ENCODE measurements at places on chromosomes 16 and 17.

- DNase-seq: no peak
Observed at GRCh38 chr17:2264067-2264860, 39.3 kb downstream of the SMG6 start.

DNA sequence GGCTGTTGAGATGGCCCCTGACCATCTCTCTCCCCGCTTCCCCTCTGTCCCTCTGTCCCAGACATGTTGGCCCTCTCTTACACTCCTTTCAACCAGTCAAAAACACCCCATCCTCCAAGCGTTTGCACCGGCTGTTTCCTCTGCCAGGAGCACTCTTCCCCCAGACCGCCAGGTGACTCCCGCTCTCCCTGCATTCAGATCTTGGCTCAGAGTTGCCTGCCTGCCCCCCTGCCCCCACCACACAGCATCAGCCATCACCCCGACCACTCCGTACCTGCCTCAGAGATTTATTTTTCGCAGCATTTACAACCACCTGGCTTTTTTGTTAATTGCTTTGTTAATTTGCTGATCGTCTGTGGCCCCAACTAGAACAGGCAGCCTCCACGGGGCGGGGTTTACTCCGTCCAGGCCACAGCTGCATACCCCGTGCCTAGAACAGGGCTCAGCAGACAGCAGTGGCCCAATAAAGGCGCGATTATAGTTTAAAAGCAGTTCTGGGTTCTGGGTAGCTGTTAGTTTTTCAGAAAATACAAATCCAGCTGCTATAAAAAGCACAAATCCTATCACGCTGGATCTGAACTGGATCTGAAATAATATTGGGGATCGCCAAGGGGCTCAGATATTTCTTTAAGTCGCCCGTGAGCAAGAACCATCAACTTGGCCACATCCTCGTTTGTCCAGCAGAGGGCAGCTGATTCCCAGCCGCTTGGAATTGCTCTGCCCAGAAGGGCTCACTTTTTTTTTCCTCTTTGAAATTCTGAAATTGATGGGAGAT is 173.6 kb downstream of the IRF8 start:
- peak; percentile 77 for DNase-seq

DNA sequence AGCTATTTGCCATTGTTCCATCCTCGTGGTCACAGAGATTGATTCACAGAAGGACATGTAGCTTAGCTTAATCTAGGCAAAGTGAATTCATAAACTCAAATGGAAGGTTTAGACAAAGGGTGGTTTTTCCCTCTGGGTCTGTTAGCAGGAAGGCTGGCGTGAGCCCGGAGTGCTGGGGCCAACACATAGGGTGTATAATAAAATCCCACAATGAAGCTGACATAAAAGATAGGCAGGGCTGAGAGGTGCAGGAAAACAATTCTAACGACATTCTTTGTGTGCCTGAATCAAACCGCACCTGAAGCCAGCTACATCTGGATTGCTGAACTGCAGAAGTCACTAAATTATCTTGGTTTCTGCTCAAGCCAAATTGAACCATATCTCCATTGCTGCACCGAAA is 173.9 kb downstream of the MAF start:
- DNase-seq: peak; percentile 18

GRCh38 chr16:80447241-80447640 is 93.6 kb upstream of the DYNLRB2 start:
- DNase-seq: no peak

GRCh38 chr16:82857693-82858365 is 231.1 kb downstream of the CDH13 start:
- no peak for DNase-seq

GRCh38 chr16:7113395-7113794 is 219.2 kb upstream of the RBFOX1 start:
- DNase-seq: no peak

- DNase-seq: no peak
Observed at GRCh38 chr17:6901086-6901485, 69.6 kb upstream of the TEKT1 start.

DNA sequence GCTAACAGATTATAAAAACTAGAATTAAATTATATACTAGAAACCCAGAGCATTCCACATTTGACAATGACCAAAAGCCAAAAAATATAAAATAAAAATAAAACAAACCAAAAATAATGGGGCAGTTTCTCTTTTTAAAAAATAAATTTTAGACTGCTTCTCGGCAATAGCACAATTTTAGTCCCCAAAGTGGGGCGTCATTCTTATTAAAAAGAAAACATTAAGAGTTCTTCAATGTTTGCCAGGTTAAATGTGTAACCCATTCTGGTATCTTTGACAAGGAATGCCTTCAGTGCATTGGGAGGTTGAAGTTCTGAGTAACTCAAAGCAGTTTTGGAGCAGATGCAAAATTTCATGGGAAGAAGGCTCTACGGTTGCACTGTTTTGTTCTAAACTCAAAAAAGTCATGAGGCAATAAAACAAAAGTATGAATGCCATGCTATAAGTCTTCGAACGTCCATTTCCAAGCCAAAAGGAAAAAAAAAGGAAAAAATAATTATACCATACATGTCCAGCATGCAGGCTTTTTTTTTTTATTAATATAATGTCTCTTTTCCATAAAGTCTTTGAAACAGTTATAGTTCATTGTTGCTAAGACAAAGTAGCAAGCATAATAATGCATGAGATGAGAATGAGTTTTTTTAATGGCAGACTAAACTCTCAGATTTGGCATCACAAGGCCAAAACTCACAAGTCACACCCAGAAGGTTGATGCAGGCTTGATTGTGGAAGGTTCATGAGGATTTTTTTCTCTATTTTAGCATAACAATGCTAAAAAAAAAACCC is 3.1 kb downstream of the MAF start:
- DNase-seq: no peak

DNA sequence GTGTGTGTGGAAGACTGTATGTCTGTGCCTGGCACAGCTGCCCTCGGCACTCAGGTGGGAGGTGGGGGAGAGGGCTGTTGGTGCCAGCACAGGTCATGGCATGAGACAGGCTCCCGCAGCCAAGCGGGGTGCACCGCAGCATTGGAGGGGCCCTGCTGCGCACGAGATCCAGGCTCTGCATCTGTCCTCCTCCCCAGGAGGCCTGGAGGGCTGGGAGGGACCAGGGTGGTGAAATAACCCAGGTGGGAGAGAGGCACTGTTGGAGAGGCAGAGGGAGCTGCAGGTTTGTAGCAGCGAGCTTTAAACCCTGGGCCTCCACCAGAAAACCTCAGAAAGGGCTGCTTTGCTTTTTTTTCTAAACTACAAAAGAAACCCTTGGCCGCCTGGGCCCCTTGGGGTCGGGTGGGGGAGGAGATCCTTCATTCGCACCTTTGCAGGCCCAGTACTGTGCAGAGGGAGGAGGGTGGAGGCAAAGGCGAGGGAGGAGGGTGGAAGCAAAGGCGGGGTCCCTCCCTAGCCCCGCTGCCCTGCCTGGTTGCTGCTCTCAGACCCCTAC is 241.7 kb downstream of the SEC14L1 start:
- no peak for DNase-seq

GRCh38 chr17:29617481-29618271 is 5.0 kb downstream of the CORO6 start:
- peak; percentile 82 for DNase-seq

GRCh38 chr16:23048164-23048563 is 101.1 kb downstream of the USP31 start:
- no peak for DNase-seq

GRCh38 chr16:86946396-86946795 is 368.0 kb downstream of the FOXL1 start:
- no peak for DNase-seq

DNA sequence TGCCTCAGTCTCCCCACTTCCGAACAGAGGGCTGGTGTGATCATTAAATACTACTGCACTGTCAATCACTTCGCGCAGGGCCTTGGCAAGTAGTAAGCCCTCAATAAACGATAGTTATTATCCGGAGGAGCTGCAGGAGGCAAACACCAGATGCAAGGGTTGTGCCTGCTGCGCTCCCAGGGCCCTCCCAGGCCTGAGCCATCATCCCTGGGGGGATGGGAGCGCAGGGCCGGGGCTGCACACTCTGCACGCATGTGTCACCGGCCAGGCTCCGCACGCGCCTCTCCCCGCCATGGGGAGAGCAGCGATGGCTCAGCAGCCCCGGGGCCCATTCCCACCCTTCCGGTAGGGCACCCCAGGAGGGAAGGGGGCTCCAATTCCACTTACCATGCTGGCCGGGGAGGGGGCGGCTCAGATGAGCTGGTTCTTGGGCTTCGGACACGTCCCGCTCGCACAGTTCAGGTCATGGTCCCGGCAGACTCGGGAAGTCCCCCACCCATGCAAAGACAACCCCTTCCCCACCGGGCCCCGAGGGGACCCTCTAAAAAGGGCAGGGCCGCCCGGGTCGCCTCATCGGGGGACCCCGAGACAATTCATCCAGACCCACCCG is 681 bp downstream of the XPO6 start:
- DNase-seq: peak; percentile 65

DNA sequence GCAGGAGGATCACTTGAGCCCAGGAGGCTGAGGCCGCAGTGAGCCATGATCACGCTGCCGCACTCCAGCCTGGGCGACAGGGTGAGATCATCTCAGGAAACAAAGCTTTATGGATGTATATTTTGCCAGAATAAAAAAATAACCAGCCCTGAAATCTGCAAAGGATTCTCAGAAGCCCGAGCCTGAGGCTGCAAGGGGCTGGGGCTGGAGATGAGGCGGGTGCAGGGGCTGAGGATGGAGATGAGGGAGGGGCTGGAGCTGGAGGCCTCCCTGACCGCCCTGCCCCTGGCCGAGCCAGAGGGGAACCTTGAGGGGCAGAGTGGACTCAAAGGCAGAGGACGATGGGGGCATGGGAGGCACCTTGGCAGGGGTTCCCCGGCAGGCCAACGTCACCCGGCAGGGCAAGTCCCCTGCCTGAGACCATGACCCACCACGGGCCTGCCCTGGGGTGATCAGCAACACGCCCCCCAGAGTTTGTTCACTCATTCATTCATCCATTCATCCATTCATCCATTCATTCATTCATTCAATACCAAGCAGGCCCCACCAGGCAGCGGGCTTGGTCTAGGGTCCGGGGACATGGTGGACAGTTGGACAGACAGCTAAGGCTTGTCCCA is 32.5 kb downstream of the PIEZO1 start:
- no peak for DNase-seq

GRCh38 chr16:26491101-26491670 is 575.5 kb upstream of the C16orf82 start:
- no peak for DNase-seq

DNA sequence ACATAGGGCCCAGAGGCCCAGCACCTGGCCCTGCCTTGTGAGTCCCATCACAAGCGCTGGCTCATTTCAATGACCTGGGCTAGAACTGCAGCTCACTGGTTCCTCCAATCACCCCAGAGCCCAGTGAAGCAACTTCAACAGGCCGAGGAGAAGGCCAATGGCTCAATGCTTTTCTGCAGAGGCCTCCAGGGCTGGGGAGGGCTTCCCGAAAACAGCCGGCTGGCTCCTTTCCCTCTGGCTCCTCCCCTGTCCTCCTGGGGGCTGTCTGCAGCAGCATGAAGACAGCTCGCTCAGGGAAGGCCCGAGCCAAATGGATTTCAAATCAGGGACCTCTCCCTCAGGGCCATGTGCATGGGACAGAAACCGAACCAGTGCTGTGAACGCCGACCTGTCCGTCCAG is 121.6 kb downstream of the ZNF423 start:
- DNase-seq: no peak

GRCh38 chr16:89613231-89613953 is at the start of gene DPEP1:
TSS of gene DPEP1 (plus strand) at chr16:89613642. CDS start at chr16:89630411, 16,769 bp downstream.
- DNase-seq: no peak

- DNase-seq: no peak
Observed at GRCh38 chr16:59163371-59164055, 429.4 kb upstream of the GOT2 start.

- no peak for DNase-seq
Observed at GRCh38 chr17:67335245-67335835, 31.0 kb downstream of the PSMD12 start.

DNA sequence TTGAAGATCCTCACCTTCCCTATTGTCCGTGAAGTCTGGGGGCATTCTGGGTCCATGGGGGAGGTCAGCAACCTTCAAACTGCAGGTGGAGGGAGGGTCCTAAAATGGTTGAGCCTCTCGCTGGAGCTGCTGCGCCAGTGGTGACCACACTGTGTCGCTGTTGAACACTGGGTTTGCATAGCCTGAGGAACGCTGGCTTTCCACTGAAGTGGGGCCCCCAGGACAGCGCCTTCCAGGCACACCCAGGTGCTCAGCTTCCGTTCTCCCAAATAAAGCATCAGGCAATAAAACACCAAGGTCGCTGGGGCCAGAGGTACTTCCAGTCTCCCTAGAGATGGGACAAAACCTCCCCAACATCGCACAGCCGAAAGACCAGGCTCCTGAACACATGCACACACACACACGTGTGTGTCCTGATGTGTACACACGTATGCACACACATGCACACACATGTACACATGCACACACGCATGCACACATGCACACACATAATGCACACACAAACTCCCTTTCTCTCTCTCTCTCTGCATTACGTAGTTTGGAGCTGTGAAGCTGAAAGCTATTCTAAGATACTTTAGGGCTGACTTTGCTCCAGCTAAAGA is 120.6 kb downstream of the IRF8 start:
- DNase-seq: peak; percentile 6

- DNase-seq: no peak
Observed at GRCh38 chr17:56880133-56880532, 33.7 kb downstream of the TRIM25 start.
